ENCODE measurements at places on chromosomes 1 and 21.

GRCh38 chr1:209595028-209595427, 11.5 kb downstream of the CAMK1G start:
- no peak for DNase-seq

DNA sequence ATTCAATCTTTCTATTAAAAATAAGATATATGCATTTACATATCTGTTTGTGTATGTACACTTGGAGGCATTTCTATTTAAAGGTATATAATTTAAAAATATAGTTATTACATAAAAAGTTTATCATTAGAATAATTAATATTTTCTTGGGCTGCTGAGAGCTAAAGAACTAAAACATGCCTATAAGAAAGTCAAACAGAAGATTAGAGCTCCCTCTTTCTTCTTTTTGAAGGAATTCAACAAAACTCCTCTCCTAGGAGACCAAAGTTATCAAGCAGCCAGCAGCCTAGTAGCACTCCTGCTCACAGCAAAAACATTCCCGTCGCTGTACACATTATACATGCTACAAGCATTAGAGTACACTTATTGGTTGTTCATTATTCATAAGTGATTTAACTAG, 216.4 kb downstream of the VAV3 start:
- no peak for DNase-seq

DNA sequence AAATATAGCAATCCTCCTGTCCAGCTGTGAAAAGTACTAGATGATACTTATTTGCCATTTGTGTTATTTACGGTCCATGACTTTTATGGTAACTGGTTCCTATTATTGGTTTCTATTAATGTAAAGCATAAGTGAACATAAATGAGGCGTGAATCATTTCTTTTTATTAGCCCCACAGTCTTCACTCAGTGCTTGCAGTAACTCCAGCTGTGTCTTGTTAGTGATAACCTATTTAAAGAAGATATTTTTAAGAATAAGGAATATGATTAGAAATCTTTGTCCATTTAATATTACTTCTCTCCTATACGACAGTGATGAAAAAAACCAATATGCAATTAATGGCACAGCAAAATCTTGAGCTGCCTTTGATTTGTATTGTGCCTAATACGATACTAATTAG, 149.9 kb downstream of the SPATA17 start:
- DNase-seq, result no peak

GRCh38 chr1:103459346-103459745, 66.2 kb upstream of the RNPC3 start:
- DNase-seq, result no peak

GRCh38 chr1:19112891-19113696, 97.0 kb downstream of the UBR4 start:
- no peak for DNase-seq

- DNase-seq, result no peak
Observed at GRCh38 chr1:18855573-18855972, 3.9 kb downstream of the TAS1R2 start.

- DNase-seq, result no peak
Observed at GRCh38 chr1:156510709-156511108, 10.1 kb upstream of the MEF2D start.

DNA sequence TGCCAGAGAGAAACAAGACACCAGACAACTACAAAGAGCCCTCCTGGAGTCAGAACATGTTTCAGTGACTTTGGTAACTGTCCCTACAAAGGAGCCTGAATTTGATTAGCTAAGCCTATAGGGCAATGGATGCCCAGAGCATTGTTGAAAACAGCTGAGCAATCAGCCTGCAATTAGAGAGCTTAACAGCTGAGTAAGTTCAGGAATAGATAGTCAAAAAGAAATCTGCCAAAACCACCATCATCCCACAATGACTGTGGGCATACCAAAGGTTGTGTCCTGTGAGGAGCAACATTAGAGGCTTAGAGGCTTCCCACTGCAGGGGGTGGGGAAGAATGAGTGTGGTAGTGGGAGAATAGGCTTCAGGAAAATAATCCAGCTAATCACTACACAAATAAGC, 32.1 kb downstream of the SH3BP5L start:
- no peak for DNase-seq

DNA sequence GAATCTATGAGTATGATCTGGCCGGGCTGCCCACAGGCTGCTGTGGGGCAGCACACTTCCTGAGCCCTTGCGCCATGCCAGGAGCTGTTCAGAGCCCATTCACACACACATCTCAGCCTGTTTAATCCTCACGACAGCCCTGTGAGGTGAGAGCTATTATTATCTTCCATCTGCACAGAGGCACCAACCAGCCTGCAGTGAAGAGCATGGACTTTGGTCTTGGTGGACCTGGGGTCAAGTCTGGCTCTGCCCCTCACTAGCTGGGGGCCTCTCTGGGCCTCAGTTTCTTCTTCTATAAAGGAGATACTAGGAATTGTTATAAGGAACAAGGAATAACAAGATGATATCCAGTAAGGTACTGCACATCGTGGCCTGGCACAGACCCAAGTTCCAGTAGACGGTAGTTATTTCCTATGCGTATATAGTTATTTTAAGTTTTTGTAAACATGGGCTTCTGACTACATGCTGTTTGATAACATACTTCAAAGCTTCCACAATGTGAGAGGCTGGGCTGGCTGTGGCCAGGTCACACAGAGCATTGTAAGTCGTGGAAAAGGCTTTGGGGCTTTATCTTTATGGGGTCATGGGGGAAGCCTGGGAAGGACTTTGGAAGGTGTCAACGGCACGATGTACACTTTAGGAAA, 3.4 kb upstream of the PADI2 start:
- no peak for DNase-seq

DNA sequence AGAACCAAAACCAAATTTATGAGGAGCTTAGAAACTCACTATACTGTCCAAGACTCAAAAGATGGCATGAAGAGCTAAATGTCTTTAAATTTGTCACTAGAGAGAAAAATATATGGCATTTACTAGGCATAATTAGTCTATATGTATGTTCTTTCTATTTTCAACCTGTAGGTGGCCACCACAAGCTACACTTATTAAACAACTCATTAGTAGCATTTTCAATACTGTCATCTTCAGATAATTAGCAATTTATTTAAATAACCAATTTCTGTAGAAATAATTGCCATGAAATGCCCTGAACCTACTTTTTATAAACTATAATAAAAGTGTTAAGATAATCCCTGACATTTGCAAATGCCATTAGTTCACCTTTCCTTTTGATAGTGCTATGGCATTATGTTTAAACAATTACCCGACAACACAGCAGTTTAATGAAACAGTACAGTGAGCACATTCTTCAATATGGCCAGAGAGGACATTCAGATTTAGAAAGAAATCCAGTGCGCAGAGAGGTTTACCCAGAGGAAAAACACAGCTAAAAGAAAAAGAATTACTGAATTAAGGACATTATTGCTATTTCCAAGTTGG, 522.5 kb downstream of the PTBP2 start:
- no peak for DNase-seq

DNA sequence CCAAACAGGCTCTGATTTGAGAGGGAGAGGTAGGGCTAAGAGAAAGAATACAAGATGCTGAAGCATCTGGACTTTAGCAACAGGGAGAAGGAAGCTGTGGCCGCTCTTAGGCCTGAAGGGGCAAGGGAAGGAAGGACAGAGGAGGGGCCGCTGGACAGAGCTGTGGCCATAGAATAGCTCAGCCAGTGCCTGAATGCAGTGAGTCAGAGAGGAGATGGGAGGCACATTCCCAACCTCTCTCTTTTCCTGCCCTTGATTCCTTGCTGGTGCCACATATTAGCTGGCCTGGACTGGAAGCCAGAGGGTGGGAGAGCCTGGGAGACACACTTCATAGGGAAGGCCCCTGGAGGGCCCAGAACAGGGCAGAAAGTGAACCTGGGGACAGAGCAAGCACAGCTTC, 83.4 kb upstream of the POU3F1 start:
- no peak for DNase-seq

DNA sequence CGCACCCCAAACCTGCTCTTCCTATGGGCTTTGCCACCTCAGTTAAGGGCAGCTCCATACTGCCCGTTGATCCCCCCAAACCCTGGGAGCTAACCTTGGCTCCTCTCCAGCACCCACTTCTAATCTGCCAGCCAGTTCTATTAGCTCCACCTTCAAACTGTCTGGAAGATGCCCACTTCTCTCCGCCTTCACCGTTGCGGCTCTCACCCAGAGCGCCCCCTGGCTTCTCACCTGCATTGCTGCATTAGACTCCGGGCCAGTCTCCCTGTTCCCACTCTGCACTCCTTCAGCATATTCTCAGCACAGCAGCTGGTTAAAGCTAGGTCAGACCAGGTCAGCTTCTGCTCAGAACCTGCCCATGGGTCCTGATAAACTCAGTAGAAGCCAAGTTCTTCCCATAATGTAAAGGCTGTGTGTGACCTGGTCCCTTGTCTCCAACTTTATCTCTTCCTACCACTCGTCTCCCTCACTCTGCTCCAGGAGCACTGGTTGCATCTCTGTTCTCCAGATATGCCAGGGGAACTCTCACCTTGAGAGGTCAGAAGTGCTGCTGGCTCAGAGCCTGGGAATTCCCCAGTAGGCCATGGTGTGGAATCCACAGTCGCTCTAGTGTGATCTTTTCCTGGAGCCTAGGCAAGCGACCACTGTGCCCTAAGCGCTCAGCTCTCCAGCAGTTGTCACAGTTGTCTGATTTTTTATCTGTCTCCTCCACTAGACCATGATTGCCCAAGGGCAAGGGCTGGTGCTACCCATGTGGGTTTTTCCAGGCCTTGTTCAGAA, 150.3 kb downstream of the HMGB4 start:
- DNase-seq, result no peak

GRCh38 chr1:80847904-80848303, 952.8 kb upstream of the ADGRL2 start:
- no peak for DNase-seq

DNA sequence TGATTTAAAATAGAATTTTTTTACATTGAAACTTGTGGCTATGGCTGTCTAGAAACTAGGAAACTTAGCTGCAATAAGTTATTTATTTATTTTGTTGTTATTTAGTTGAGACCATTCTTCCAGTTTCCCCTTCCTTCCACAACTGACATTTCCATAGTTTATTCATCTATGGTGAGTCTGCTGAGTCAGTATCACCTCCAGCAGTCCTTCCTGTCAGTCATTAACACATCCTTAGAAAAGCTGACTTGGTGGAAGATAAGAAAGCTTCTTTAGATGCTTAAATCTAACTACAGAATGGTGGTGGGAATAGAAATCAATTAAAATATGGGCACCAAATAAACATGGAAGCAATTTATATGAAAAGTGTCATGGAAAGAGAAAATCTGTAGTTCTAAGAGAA, 714.0 kb downstream of the RWDD3 start:
- DNase-seq, result no peak

DNA sequence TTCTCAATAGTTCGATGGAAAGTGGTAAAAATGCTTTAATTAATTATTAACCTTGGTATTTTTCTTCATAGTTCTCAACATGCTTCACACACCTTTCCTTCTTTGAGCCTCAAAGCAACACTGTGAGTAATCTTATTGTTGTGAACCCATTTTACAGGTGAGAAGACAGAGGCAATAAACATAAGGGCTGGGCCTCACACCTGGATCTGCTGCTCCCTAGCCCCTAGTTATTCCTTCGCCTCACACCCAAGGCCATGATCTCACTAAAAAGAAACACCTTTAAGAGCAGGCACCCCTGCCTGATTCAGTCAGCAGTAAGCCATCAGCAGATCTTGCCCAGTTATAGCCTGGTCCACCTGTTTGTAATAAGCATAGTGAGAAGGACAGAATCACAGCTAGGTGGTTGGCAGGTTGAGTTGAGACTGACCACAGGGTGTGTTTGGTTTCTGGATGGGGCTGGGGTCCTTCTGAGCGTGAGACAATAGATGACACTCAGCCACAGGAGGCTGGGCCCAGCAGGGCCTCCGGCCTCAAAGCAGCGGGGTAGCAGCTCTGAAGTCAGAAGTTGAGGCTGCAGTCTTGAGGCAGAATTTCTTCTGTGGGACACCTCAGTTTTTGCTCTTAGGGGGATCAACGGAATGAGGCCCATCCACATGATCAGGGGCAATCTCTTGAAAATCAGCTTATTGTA, 203.9 kb downstream of the RHOU start:
- no peak for DNase-seq
